Stimulated activated CD8-positive, alpha-beta memory T cell treated with anti-CD3 and anti-CD28 coated beads, Interleukin-4, amount 100 ng/mL, for 4 hours (primary cell): ENCODE measurements at places on chromosomes 12 and 14.

GRCh38 chr14:95875831-95876760, 536 bp upstream of the TUNAR start:
- DNase-seq = no peak

DNA sequence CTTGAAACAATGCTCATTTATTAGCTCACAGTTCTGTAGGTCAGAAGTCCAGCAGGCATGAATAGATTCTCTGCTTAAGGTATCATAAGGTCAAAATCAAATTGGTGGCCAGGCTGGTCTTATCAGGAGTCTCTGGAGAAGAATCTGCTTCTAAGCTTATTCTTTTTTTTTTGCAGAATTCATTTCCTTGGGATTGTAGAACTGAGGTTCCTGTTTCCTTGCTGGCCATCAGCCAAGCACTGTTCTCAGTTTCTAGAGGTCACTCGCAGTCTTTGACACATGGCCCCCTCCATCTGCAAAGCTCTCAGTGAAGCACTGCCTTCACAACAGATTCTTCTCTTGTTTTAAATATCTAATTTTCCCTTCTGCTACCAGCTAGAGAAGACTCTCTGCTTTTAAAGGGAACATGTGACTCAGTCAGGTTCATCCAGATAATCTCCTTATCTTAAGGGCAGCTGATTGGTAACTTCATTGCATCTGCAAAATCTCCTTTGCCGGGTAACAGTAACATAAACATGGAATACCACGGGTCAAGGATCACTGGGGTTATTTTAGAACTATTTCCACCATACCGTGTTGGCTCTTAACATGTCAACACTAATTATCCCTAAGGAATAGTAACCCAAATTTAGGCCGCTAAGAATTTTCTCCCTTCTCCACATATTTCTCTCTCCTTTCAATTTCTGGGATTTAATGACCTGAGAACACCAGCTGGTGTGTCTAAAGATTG, 25.3 kb downstream of the RHOJ start:
- no peak for DNase-seq

DNA sequence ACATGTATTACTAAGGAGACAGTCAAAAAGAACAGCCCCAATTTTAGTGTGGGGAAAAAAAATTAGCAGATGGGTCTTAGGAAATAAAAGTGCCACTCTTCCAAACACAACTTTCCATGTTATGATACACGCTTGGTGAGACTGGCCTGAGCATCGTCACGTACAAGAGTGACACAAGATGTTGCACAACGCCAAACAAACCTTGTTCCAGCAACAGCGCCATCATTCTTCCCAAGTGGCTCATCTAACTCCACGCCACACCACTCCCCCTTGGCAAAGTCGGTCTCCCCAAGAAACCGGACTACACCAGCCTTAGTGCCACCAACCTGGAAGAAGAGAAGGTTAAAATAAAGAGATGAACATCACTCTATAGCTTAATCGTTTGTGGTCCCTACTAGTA, 58.7 kb downstream of the CLIP1 start:
- no peak for DNase-seq

GRCh38 chr14:105096206-105096875, 31.1 kb upstream of the GPR132 start:
- no peak for DNase-seq

GRCh38 chr14:24435192-24435810, 5.5 kb downstream of the KHNYN start:
- no peak for DNase-seq

- no peak for DNase-seq
Observed at GRCh38 chr12:121784460-121784859, 9.0 kb downstream of the RHOF start.
